Muscle of back (tissue), 13 donors: ENCODE measurements at places on chromosomes 12 and 14. TPM values are rescaled to one million over a fixed set of nuclear protein-coding genes. Genes with fewer than 3 reads are reported as not detected.

ADAM21 gene
- 0.42 TPM for polyA plus RNA-seq

RFX4 gene
- polyA plus RNA-seq, result 0.05 TPM

LRTM2 gene
- polyA plus RNA-seq, result 0.55 TPM

MLXIP gene
- polyA plus RNA-seq, result 22.1 TPM

DIO2 gene
- polyA plus RNA-seq, result 2.0 TPM

ADAMTS20 gene
- 0.15 TPM for polyA plus RNA-seq
